Natural killer cell (primary cell): ENCODE measurements at places on chromosomes 7 and 10. TPM values are rescaled to one million over a fixed set of nuclear protein-coding genes. Genes with fewer than 3 reads are reported as not detected.

HSPA12A gene
- not detected for total RNA-seq

AKR1C8 gene
- 7.2 TPM for total RNA-seq

NPY4R gene
- total RNA-seq = not detected

ARHGEF35 gene
- 0.50 TPM for total RNA-seq

SPDYE3 gene
- not detected for total RNA-seq

VPS26A gene
- total RNA-seq = 86.2 TPM

ALOX5 gene
- total RNA-seq = 93.5 TPM

SVIL gene
- total RNA-seq = 33.5 TPM

CCDC201 gene
- total RNA-seq = not detected

PPP1R3C gene
- not detected for total RNA-seq

AKR1C3 gene
- total RNA-seq = 137 TPM

FXYD4 gene
- total RNA-seq = not detected

C10orf53 gene
- total RNA-seq = not detected

SPOCK2 gene
- 258 TPM for total RNA-seq

TMEM270 gene
- total RNA-seq = not detected

PAPSS2 gene
- 0.13 TPM for total RNA-seq

TMEM178B gene
- not detected for total RNA-seq
